ENCODE measurements at places on chromosomes 16 and 17.
A peak's percentile ranks its signal among the peaks of the same experiment; 100 is the strongest.

- DNase-seq: no peak
Measured at GRCh38 chr16:10880594-10881452, 3.8 kb downstream of the CIITA start.

DNA sequence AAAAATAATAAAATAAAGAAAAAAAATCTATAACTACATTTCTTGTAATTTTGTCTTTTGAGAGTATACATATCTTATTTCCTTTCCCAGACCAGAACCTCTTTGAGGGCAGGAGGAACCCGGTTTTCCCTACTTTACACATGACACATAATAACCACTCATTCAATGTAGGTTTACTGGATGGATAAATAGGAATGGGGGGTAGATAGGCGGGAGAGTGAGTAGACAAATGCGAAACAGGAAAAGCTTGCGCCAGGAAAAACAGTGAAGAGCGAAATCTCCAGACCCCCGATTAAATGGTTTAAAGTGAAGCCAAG, 515 bp upstream of the GOSR2 start:
- DNase-seq: no peak

DNA sequence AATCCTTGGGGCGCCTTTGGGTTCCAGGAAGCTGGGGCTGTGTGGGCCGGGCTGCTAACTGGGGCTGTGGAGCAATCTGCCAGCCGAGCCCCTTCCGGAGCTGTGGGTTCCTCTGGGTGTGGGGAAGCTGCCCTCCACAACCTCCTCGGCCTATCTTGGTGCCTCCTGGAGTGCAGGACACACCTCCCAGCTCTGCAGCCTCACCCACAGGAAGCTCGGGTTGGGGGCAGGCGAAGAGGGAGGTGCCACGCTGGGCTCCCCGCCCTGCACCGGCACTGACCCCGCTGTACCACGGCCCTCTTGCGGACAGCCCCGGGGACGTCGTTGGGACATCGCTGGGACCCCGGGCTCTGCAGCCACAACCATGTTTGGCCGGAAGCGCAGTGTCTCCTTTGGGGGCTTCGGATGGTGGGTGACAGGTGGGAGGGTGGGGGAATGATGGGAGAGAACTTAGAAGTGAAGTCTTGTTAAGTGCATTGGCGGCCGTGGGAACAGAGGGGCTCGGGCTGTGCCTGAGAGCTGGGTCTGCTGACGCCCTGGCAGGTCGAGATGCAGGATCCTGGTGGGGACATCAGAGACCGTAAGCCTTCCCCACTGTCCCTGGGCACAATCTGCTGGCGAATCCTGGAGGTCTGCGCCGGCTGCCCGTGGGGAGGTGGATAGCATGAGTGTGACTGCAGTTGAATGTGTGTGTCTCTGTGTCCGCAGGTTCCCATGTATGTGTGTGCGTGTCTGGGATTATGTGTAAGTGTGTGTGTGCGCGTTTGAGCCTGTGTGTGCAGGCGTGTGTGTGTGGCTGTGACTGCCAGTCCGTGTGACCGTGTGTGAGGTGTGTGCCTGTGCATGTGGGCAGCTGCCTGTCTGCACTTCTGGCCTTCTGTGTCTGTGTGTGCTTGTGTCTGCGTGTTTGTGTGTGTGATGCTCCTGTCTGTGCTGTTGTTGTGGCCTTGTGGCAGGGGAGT, at the start of gene RAP1GAP2:
Gene RAP1GAP2, plus strand, starts transcription at position 275 of the 962 bp plus-strand sequence. Its CDS starts 90 bp downstream, at position 365.
- DNase-seq: peak; percentile 65

- no peak for DNase-seq
Measured at GRCh38 chr17:68832109-68832802, 122.9 kb downstream of the ABCA8 start.

GRCh38 chr16:67384778-67385510, 8.4 kb downstream of the TPPP3 start:
- DNase-seq: no peak

DNA sequence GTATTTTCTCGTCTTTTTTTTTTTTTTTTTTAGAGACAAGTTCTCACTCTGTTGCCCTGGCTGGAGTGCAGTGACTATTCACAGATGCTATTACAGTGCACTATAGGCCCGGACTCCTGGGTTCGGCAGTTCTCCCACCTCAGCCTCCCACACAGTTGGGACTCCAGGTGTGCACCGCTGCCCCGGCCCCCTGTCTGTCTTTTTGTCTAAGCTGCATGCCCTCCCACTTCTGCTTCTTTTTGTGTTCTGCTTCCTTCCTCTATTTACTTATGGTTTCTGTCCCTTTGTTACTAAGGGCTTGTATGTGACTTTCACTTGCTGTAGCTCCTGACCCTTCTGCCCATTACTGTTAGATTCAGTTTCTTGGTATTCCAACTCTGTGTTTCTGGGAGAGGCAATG, 20.5 kb downstream of the SLC7A6 start:
- peak; percentile 11 for DNase-seq

- no peak for DNase-seq
Measured at GRCh38 chr16:89242795-89243200, 25.3 kb downstream of the ZNF778 start.

DNA sequence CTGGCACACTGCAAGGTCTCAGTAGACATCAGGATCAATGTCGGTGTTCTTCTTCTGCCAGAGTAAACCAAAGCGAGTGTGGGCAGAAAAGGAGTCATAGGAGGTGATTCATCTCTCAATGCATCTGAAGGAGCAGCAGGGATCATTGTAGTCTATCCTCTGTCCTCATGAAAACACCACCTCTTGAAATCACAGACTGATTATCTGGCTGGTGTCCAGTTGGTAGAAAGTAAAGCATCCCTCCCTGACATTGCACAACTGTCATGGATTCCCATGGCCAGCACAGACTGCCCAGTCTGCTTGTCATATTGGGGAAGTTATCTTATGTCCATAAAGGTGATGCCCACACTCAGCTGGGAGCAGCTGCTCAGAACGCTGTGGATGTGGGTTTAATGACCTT, 74.1 kb downstream of the ABCC12 start:
- DNase-seq: no peak

DNA sequence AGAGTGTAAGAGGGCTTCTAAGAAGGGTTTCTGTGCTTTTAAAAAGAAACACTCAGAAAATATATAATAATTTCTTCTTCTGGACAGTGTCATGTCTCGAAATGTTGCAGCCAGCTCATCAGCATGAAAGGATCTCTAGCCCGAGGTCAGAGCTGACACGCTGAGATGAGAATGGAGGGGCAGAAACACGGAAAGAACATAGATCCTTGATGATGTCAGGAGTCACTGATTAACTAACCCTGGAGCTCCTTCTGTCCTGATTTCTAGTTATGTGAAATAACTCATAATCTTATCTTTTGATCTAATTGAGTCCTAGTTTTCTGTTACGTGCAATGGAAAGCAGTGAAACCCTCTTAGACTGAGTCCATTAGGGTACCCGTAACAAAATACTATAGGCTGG, 10.3 kb upstream of the TOX3 start:
- no peak for DNase-seq

Data from stimulated activated naive CD4-positive, alpha-beta T cell (primary cell).